Naive B cell (primary cell): ENCODE measurements at places on chromosomes 16 and 17. TPM values are rescaled to one million over a fixed set of nuclear protein-coding genes. Genes with fewer than 3 reads are reported as not detected.

- no peak for DNase-seq
Measured at GRCh38 chr16:12320298-12320706, 343.8 kb downstream of the SNX29 start.

DNA sequence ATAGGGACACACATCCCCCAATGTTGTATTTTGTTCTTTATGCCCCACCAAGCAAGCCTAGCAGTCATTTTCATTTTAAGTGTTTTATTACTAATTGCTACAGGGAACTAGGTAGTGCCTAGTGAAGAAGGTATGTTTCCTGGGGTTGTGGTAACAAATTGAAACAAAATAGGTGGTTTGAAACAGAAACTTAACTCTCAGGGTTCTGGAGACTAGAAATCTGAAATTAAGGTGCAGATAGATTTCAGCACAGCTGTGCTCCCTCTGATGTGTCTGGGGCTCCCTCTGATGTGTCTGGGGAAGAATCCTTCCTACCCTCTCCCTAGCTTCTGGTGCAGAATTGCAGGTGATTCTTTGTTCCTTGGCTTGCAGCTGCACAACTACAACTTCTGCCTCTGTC is 390.1 kb downstream of the ZFHX3 start:
- no peak for DNase-seq

DNA sequence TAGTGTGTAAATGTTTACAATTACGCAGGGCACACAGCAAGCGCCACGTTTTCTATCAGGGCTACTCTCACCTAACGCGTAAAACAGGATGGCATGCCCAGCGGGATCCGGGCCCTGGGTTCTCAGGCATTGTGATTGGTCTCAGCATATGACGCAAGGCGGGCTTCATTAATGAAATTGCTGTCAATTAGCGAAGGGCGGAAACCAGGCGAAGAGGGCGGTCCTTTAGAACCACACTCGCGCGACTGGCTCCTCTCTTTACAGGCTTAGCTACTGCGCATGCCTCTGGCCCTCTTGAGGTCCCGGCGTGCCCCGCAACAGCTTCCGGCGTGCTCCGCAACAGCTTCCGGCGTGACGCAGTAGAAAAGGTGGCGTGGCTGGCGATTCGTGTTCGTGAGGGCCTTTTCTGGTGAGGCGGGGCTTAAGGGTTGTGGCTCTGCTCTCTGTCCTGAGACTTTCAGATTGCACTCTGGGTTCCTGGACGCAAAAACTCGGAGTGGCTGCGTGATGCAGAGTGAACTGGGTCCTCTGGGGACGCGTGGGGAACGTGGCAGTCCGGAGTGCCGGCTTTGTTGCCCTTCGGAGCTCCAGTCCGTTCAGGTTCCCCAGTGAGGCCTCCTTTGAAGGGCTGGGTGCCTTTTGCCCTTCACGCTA is 9.2 kb downstream of the OR2C1 start:
- DNase-seq = peak; percentile 83

GRCh38 chr17:39808409-39808997 is 55.6 kb downstream of the IKZF3 start:
- no peak for DNase-seq

DNA sequence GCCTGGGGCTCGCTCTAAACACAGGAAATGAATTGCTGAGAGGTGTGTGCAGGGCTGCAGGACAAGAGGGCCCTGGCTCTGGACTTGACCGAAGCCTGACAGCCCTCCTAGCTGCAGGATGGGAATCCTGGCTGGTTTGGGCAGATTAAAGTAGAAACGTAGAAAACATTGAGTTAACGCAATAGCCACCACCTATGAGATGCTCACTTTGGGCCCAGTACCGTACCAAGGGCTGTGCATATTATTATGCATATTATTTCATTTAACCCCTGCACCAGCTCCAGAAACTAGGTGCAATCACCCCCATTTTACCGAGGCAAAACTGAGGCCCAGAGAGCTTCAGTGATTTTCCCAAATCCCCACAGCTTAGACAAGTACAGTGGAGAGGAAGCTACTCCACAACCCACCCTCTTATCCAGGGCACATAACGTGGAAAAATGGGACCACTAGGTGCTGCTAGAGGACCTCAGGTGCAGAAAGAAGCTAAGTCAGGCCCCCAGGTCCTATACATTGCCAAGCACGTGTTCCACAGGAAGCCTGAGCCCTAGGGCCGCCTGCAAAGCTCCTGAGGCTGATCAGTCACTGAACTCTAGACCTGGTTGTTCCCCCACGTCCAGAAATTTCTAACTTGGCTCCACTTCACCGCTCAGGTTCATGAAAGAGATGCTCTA is 79.2 kb downstream of the MYH11 start:
- DNase-seq = no peak

DNA sequence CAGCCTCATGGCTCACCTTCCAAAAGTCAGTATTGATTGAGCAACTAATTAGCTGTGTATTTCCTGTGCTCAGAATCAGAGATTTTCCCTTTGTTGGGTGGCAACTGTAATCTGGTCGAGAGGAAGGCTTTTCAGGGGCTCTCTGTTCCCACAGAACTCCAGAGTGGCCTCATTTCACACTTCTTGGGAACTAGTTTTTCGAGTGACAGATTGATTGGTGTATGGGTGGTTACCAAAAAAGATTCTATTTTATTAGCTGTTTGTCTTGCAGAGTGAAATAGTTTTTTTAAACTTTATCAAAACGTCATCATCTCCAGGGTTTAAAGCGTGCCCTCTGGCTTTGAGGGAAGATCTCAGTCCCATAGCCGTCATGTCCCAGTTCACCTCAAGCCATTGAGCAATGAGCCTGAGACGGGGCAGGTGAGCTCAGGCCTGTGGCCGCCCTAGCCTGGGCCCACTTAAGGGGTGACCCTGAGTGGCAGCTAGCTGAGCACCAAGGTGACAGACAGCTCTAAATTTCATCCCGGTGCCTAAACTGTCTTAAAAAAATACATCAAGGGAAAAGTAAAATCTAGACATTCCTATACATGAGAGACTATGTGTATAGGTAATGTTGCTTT is 53.0 kb downstream of the SMPD3 start:
- no peak for DNase-seq

The CES5A gene
- not detected for polyA plus RNA-seq

GRCh38 chr17:60142872-60143499 is 6.8 kb upstream of the CA4 start:
- peak; percentile 51 for DNase-seq

The ANKFN1 gene
- polyA plus RNA-seq = not detected

The NME1 gene
- polyA plus RNA-seq = 51.4 TPM

DNA sequence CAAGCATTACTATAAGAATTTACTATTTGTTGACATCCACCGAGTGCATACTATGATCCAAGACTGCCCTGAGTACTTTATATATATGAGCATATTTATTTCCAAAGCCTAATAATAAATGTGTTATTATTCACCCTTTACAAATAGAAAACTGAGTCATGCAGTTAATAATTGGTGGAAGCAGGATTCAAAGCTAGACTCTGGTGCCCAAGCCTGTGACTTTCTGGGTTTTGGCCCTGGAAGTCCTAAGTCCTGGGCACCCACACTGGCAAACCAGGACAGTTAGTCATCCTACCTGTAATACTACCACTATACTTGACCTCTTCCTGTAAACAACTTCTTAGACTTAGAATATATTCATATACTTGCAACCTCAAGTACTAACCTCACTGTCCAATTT is 257.4 kb upstream of the IRX5 start:
- no peak for DNase-seq

The NTHL1 gene
- polyA plus RNA-seq = 27.2 TPM

GRCh38 chr17:19299866-19300265 is 62.7 kb downstream of the B9D1 start:
- DNase-seq = no peak

DNA sequence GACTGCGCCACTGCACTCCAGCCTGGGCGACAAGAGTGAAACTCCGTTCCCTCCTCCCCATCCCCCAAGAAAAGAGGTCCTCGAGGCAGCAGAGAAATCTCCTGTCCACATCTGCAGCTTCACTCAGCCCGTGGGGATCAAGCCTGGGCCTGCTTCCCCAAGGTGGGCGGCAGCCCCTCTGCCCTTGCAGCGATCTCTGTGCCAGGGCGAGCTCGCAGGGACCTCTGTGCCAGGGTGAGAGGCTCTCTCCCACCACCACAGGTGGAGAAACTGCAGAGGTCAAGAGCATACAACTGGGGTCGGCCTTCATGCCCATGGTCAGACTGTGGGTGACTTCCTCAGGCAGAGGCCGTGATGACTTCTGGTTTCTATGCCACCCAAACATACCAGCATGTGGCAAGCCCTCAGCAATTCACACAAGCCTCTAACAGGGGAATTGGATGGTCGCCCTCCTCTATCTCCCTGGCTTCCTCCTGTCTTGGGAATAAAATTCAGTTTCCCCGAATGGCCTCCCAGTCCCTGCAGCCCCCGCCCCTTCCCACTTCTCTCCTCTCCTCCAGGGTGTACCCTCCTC is 5.5 kb downstream of the SLC43A2 start:
- no peak for DNase-seq

- DNase-seq = no peak
Measured at GRCh38 chr16:74736531-74737157, 36.0 kb upstream of the MLKL start.

GRCh38 chr16:89417352-89417751 is 73.0 kb downstream of the ANKRD11 start:
- no peak for DNase-seq

- DNase-seq = no peak
Measured at GRCh38 chr17:1186214-1186820, 6.5 kb upstream of the ABR start.

The PRSS27 gene
- not detected for polyA plus RNA-seq
